ENCODE measurements at places on chromosomes 5 and 9.

- no peak for DNase-seq
- H3K27me3 ChIP-seq = peaks cover 2% of the 10 kb centered on the region
- no peaks in the 10 kb centered on the region for H3K4me1 ChIP-seq
- H3K27ac ChIP-seq = no peak overlapping the region
- H3K36me3 ChIP-seq = no peaks in the 10 kb centered on the region
Observed at GRCh38 chr9:34714007-34714406, 4.1 kb upstream of the CCL21 start.

GRCh38 chr5:124576848-124577409, 169.5 kb downstream of the ZNF608 start:
- no peak overlapping the region for H3K4me3 ChIP-seq
- H3K4me1 ChIP-seq = no peaks in the 10 kb centered on the region
- DNase-seq = no peak
- no peaks in the 10 kb centered on the region for H3K36me3 ChIP-seq
- H3K27me3 ChIP-seq = no peaks in the 10 kb centered on the region

DNA sequence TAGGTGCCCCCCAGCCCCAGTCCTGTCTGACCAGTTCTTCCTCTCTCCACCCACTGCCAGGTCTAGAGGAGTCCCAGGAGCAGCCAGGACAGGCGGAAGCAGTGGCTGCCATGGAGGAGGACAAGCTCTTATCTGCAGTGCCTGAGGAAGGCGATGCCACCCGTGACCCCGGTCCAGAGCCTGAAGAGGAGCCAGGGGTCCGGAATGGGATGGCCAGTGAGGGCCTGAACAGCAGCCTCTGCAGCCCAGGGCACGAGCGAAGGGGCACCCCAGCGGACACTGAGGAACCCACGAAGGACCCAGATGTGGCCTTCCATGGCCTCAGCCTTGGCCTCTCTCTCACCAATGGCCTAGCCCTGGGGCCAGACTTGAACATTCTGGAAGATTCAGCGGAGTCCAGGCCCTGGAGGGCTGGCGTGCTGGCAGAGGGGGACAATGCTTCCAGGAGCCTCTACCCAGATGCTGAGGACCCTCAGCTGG, 13.8 kb downstream of the PSD2 start:
- no peak for DNase-seq
- no peaks in the 10 kb centered on the region for H3K4me1 ChIP-seq

DNA sequence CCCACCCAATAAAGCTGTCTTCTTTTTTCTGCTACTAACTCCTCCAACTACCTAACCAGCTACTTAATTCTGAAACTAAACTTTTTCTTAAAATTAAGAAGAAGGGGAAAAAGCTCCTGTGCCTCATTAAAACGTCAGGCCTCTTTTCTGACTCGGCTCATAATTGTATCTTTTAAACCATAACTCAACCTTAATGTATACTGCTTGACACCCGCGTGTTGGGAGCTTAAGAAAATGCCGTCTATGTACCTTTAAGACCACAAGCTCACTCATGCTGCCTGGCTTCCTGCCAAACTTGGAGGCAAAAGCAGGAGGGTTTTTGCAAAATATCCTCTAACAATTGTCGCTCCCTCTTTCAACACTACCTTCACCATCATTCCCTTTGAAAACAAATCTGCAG, 5.0 kb downstream of the EBF1 start:
- H3K27ac ChIP-seq = no peak overlapping the region
- H3K36me3 ChIP-seq = no peaks in the 10 kb centered on the region
- H3K4me3 ChIP-seq = no peak overlapping the region
- H3K27me3 ChIP-seq = peaks cover 27% of the 10 kb centered on the region

All from effector memory CD4-positive, alpha-beta T cell (primary cell).